ENCODE measurements at places on chromosomes 1 and 21. TPM values are rescaled to one million over a fixed set of nuclear protein-coding genes. Genes with fewer than 3 reads are reported as not detected.

SIM2 gene
- 1.3 TPM for polyA plus RNA-seq

ARHGEF10L gene
- 22.0 TPM for polyA plus RNA-seq

PDPN gene
- 49.9 TPM for polyA plus RNA-seq

RUNX3 gene
- polyA plus RNA-seq, result 1.3 TPM

HPCAL4 gene
- polyA plus RNA-seq, result 0.14 TPM

EPRS1 gene
- polyA plus RNA-seq, result 94.3 TPM

ATP1A4 gene
- polyA plus RNA-seq, result 0.17 TPM

CCDC190 gene
- 0.46 TPM for polyA plus RNA-seq

LCE1E gene
- polyA plus RNA-seq, result not detected

CR2 gene
- 0.10 TPM for polyA plus RNA-seq

ARHGAP30 gene
- 4.2 TPM for polyA plus RNA-seq

TPR gene
- 121 TPM for polyA plus RNA-seq

TLR5 gene
- polyA plus RNA-seq, result 10.5 TPM

SEC16B gene
- 6.9 TPM for polyA plus RNA-seq

FAAH gene
- polyA plus RNA-seq, result 17.3 TPM

DTL gene
- polyA plus RNA-seq, result 38.1 TPM

OXCT2 gene
- not detected for polyA plus RNA-seq

PAQR6 gene
- polyA plus RNA-seq, result 3.4 TPM

STK40 gene
- 36.9 TPM for polyA plus RNA-seq

LIPI gene
- 0.65 TPM for polyA plus RNA-seq

KIFAP3 gene
- polyA plus RNA-seq, result 35.2 TPM

BLACAT1 gene
- 4.1 TPM for polyA plus RNA-seq

HHIPL2 gene
- polyA plus RNA-seq, result 0.50 TPM

UBE2U gene
- not detected for polyA plus RNA-seq

S100A5 gene
- polyA plus RNA-seq, result not detected

MRPL20 gene
- 90.8 TPM for polyA plus RNA-seq

C1orf232 gene
- not detected for polyA plus RNA-seq

REN gene
- polyA plus RNA-seq, result not detected

Measured in left lung (tissue), 14 donors.